ENCODE measurements at places on chromosomes 5 and 9.

GRCh38 chr9:132160802-132161742 is 786 bp upstream of the NTNG2 start:
- DNase-seq, result peak; percentile 84

- DNase-seq, result no peak
Observed at GRCh38 chr5:74570250-74570649, 70.3 kb downstream of the ENC1 start.

GRCh38 chr5:40479939-40480338 is 199.8 kb upstream of the PTGER4 start:
- DNase-seq, result no peak

DNA sequence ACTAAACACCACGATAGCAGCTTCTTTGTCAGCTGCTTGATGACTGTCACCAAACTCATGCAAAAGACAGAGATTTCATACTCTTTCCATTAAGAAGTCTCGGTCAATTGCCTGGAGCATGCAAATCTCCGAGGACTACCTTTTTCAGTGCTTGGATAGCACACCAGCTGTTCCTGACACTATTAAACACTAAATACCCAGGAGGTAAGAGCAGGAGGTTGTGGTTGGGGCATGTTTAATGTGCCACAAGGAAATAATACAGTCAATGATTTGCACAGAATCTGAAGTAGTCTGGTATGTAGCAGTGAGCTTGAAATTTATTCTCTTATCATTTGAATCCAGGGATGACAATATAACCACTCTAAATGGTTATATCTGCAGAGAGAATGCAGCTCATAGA is 996.2 kb downstream of the CDH12 start:
- peak; percentile 60 for DNase-seq

- DNase-seq, result peak; percentile 8
Observed at GRCh38 chr5:43646992-43647391, 44.0 kb downstream of the NNT start.

- no peak for DNase-seq
Observed at GRCh38 chr5:171484460-171484899, 65.0 kb downstream of the FGF18 start.

GRCh38 chr5:117494188-117494587 is 919.6 kb upstream of the SEMA6A start:
- no peak for DNase-seq

GRCh38 chr5:112757468-112758208 is 20.0 kb downstream of the APC start:
- peak; percentile 87 for DNase-seq

- DNase-seq, result no peak
Observed at GRCh38 chr5:42467572-42467971, 44.3 kb downstream of the GHR start.

DNA sequence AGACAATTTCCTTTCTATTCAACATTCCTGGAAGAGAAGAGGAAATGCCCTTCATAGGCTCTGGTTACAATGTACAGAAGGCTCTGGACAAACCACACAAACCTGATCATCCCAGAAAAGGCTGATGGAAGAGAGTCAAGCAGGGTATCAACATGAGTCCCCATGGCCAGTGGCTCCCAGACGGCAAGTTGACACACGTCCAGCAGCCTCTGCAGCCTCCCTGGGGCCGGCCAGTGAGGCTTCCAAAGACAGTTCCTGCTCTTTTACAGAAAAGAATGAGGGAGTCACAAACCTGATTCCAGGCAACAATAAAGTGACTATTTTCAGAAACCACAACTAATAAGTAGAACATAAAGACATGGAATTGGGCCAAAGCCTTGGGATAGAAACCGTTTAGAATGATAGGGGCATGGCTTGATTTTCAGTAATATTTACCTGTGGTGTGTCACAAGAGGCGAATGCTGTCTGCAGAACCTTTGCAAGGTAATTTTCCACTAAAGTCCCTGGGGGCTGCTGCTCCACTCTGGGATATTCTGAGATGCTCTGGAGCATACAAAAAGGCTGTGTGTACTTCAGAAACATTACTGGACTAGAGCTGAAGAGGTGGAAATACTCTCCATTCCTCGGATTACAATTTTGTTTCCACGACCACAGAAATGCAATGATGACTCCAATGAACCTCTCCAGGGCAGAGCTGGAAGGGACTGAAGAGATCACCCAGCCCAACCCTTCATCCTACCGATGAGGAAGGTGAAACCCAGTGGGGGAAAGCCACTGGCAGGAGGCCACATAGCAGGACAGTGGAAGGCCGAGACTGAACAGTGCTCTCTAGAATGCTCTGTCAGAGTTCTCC is 10.4 kb downstream of the MED27 start:
- DNase-seq, result no peak

DNA sequence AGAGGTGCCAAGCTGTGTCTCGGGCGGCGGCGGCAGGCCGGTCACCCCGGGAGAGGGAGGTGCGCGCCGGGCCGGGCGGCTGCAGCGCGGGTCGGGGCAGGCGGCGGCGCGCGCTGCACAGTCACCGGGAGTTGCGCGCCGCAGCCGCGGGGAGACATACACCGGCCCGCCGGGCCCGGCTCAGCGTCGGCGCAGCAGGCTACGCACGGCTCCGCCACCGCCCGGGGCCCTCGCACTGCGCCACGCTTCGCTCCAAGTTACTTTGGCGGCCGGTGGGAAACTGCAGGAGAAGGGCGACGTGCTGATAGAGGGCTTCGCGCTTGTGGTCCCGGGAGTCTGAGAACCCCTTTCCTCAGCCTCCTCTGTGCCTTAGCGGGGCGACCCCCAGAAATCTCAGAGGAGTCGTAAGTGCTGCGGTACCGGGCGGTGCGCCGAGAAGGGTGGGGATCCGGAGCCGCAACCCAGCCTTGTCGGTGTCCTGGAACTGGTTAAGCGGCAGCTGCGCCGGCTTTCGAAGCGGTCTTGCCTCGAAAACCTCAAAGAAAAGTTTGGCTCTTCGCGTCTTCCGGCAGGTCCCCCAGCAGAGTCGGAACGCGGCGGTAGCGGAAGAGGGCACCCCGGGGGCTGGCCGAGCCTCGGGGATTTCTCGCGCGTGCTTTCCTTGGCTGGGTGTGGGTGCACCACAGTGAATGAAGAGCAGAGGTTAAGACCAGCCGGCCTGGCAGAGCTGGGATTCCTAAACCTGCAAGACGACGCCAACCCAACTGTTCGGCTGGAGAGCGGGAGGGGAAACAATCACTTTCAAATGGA is at the start of gene EFNA5:
EFNA5 (minus strand) TSS at position 6 of the 810 bp plus-strand sequence.
- no peak for DNase-seq

DNA sequence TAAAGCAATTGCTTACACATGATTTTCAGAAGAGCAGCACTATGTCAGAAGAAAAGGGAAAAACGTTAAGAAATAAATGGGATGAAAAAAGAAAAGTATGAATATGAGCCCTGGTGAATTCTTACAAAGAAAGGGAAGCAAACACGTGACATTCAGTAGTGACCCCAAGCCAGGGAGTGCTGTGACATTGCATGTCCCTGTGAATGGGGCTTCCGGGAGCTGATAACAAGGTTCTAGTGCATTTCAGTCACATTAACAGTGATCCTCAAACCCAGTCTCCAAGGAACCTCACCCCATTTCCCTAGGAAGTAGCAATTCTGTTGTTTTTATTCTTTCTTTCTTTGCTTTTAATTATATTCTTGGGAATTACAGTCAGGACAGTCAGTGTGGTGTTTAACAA is 27.3 kb downstream of the TMEM252 start:
- no peak for DNase-seq

GRCh38 chr9:91914937-91915336 is 35.1 kb downstream of the ROR2 start:
- DNase-seq, result no peak

- DNase-seq, result peak; percentile 68
Observed at GRCh38 chr5:26482810-26483375, 555.5 kb downstream of the CDH9 start.

GRCh38 chr9:4349816-4350418 is 50.0 kb upstream of the GLIS3 start:
- DNase-seq, result no peak

GRCh38 chr5:117376748-117377147 is 802.1 kb upstream of the SEMA6A start:
- DNase-seq, result no peak

- DNase-seq, result no peak
Observed at GRCh38 chr9:18360005-18360404, 113.9 kb upstream of the ADAMTSL1 start.

DNA sequence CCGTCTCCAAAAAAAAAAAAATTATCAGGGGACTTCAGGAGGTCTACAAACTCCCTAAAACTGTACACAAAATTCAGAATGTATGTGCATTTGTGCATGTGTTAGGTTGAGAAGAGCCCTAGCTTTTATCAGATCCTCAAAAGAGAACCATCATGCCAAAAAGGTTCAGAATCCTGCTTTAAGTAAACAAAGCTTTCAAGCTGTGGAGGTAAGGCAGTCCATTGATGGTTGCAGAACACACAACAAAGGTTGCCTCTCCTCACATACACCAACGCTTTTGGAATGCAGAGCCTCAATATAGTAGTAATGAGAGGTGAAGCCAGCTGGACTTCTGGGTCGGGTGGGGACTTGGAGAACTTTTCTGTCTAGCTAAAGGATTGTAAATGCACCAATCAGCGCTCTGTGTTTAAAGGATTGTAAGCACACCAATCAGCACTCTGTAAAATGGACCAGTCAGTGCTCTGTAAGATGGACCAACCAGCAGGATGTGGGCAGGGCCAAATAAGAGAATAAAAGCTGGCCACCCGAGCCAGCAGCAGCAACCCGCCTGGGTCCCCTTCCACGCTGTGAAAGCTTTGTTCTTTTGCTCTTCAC is 57.9 kb upstream of the RNF38 start:
- no peak for DNase-seq

GRCh38 chr5:115686738-115687074 is 60.9 kb upstream of the TMED7 start:
- DNase-seq, result no peak

- DNase-seq, result no peak
Observed at GRCh38 chr5:90233476-90233875, 176.1 kb downstream of the CETN3 start.

DNA sequence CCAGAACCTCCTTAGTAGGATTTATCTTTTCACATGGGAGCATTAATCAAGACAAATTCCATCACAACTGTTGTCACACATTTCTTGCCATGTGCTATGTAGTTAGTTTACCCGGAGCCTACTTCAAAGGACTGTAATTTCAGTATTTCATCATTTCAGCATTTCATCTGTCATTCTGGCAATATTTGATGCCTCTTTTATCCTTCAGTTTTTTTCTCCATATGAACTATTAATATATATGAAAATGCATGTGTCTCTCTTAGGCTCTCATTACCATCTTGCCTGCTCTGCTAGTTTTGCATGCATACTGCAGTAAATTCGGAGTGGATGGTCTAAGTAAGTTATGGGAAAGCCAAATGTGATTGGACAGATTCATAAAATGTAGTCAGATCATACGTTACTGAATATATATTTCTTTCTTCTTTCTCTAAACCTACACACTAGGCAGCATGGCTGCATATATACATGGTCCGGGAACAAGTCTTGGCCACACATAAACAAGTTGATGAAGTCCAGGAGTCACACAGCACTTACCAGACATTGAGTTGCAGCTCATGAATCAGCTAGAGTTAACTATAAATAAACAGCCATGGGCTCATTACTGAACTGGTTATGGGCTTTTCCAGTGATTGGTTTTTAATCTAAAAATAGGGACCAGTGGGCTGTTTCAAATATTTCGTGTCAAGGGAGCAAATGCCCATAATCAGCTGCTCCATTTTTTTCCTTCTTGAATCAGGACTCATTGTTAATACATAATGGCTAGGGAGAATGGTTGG is 46.6 kb downstream of the SPATA31D1 start:
- DNase-seq, result peak; percentile 1
